Left renal cortex interstitium (tissue), 4 donors: ENCODE measurements at places on chromosomes 3 and 15.

DNA sequence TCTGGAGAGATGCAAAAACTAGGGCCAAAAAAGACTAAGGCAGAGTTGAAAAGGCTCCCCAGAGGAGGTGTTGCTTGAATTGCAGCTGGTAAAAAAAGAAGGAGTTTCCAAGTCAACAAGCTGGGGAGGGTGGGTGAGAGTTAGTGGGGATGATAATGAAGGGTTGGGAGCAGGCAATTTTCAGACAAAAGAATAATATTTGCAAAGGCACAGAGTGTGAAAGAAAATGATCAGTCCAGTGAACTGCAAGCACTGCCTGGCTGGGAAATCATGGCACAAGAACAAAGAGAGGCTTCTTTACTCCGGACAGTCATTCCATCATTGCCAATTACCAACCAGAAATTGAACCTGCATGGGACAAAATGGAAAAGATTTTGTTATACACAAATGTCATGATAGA, 42.2 kb downstream of the C3orf85 start:
- no peak for DNase-seq

DNA sequence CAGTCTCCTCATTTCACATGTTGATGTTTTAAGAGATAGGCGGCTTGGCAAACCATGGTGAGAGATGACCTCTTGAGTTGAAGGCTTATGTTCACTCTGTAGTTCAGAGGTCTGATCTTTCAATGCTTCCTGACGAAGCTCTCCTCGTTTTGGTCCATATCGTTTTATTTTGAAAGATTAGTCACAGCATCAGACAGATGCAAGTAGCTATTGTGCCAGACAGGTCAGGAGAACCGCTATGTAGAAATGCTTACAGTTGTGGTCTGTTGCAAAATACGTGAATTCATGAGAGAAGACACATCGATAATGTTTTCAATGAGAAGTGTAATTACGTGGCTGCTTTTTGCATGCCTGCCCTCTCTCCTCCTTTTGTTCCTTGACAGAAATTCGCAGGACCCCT, 47.5 kb downstream of the CHL1 start:
- no peak for DNase-seq

- no peak for DNase-seq
Measured at GRCh38 chr3:133998691-133999241, 31.0 kb downstream of the SLCO2A1 start.

GRCh38 chr3:35757991-35758757, 118.8 kb downstream of the ARPP21 start:
- DNase-seq = no peak
